Activated naive CD4-positive, alpha-beta T cell (primary cell): ENCODE measurements at places on chromosomes 3 and 15.

- DNase-seq: peak; percentile 42
Observed at GRCh38 chr3:48268381-48268935, 27.6 kb downstream of the ZNF589 start.

DNA sequence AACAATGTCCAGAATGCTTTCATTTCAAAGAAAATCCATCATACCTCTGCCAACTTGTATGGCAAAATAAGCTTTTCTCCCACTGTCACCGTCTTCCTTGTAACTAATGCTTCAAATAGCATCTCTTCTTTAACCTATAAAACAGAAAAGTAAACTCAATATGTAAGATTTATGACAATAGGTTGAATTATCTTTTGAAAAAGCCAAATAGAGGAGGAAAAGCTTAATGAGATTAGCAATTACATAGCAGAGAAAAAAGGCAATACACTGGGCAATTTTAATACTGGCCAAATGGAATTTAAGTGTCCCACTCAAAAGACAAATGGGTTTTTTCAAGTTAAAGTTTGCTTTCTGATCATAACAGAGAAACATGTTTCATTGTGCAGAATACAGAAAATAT lies 118.1 kb downstream of the MYO9A start:
- no peak for DNase-seq

GRCh38 chr3:16373341-16373946 lies 108.4 kb downstream of the OXNAD1 start:
- no peak for DNase-seq

GRCh38 chr3:110062716-110063115 lies 725.4 kb upstream of the DPPA4 start:
- no peak for DNase-seq

DNA sequence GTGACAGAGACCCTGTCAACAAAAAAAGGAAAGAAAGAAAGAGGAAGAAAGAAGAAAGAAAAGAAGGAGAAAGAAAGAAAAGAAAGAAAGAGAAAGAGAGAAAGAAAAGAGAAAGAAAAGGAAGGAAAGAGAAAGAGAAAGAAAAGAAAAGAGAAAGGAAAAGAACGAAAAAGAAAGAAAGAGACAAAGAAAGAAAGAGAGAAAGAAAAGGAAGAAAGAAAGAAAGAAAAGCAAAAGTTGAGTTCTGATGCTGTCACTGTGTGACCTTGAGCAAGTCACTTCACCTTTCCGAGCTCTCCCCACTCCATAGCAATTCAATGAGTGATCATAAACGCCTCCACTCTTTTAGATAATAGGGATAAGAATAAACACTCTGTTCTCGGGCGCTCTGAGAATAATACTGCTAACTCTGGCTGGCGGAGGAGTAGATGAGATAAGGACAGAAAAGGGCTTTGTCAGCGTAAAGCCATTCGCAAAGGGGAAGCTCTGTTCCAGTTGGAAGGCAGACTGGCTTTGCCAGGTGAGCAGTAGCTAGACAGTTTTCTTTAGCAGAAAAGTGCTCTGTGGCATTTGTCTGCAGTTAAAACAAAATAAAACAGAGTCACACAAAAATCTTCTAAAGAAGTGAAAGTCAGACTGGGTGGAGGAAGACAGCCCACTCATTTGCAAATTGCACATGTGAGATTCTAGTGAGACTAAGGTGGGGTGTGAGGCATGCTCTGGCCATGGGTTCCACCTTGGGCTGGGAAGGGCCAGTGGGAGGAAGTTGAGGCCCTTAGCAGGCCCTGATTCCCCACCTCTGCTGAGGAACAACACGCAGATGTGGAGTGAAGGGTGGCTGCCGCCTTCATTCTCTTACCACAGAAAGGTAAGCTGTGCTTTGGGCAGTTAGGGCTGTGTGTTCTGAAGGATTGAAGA lies 9.6 kb upstream of the FLNB start:
- DNase-seq: no peak

GRCh38 chr3:108489776-108490175 lies 20.6 kb downstream of the MYH15 start:
- DNase-seq: no peak

- DNase-seq: no peak
Observed at GRCh38 chr3:4656059-4656458, 162.9 kb downstream of the ITPR1 start.

- no peak for DNase-seq
Observed at GRCh38 chr3:194043516-194043915, 92.4 kb upstream of the HES1 start.

DNA sequence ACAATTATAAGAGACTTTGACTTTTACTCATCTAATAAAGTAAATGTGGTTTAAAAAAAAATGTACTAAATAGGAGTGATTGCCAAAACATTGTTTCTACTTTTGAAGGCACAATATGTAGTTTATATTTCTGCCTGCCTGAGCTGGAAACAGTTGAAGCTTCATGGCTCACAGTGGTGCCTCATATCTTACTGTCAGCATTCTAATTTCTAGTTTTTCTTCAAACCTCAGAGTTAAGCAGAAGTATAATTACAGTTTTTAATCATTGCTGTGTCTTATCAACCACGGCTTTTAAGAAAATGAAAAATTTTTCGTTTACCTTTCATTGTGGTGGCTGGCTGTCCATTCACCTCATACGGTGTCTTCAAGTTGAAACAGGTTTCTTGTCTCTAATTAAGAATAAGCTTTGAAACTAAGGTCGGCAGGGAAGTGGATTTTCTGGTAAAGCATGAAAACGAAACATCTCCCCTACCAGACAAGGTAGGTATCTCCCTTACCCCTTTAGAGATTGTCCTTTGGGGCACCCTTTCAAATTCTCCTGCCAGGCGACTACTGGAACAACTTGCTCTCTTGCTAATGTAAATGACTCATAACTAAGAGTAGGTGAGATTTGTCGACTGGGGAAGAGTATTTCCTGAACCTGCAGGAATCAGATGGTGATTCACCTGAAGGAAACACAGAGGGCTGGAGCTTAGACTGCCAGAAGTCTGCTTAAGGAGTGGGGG lies at the start of gene GPR87:
Gene GPR87, minus strand, starts transcription at position 554 of the 725 bp plus-strand sequence. CDS start 16,720 bp downstream, outside the sequence.
- DNase-seq: no peak

DNA sequence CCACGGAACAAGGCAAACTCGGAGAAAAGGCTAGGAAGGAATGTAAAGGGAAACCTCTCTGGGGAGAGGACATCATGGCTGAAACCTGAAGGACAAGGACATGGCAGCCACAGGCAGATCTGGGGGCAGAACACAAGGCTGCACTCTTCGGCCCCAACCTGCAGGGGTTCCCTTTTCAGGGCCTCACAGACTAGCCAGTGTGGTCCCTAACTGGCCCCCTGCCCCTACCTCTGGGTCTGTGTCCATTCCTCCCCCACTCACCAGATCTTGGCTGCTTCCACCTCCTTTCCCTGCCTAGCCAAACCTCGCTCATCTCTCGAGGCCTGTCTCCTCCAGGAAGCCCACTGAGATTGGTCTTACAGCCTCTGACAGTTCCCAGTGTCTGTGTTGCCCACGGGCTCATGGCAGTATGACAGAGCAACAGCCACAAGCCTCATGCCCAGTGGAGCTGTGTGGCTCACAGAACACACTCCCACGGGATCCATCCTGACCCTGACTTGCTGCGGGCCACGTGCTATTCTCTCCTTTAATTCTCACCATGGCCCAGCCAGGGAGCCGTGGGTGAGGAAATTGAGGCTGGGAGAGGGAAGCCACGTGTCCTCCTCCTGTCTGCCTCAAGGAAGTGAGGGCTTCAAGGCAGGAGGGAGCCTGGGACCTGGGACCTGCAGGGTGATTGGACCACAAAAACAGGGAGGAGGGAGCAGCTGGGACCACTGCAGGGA lies 26.5 kb downstream of the WNT7A start:
- DNase-seq: no peak

- no peak for DNase-seq
Observed at GRCh38 chr3:180295811-180296210, 259.1 kb upstream of the PEX5L start.

GRCh38 chr15:33402600-33402999 lies 91.8 kb downstream of the RYR3 start:
- no peak for DNase-seq

DNA sequence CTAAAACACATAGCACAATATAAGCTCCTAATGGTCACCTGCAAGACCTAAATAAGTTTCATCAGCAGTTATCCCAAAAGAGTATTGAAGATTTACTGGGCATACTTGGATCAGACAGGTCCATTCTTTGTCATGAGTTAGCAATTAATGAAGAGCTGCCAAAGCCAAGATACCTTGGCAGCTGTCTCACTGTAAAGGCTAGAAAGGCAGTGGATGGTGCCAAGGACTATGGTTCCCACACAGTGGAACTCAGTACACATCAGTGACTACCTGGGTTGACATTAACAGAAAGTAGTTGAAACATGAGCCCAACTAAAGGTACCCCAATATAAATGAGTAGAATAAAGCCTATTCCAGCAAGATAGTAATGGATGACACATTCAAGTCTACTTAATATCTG lies 41.1 kb upstream of the TMCO5A start:
- no peak for DNase-seq

DNA sequence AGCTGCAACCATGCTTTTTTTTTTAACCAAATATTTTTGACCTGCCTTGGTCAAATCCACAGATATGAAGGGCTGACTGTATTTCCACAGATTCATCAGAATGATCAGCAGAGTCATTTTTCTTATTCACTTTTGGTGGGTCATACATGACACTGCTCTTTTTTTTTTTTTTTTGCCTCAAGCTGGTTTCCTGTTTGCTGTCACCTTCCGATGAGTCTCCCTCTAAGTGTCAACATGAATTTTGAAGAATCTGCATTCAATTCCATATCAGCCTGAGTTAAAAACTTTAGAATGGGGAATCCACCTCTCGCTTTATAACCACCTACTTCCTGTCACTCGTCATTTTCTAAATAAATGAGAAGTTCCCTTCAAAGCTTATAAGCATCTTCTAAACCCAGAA lies 2.2 kb upstream of the SLC12A8 start:
- no peak for DNase-seq

- no peak for DNase-seq
Observed at GRCh38 chr3:159807137-159808040, 181.2 kb upstream of the IL12A start.

DNA sequence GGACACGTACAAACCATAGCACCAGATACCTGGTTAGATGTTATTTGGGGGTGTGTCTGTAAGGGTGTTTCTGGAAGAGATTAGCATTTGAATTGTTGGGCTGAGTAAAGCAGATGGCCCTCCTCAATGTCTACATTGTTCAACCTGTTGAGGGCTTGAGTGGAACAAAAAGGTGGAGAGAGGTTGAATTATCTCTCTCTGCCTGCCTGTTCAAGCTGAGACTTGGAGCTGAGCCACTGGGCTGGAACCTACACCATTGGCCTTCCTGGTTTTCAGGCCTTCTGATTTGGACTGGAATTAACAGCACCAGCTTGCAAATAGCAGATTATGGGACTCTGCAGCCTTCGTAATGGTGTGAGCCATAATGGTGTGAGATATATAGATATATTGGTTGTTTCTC lies 71.3 kb upstream of the CORO2B start:
- DNase-seq: no peak

GRCh38 chr3:196323691-196324090 lies 5.7 kb upstream of the DYNLT2B start:
- no peak for DNase-seq
